CD4-positive, alpha-beta T cell treated with Interleukin-2 at 100 ng/mL for 4 hours (primary cell): ENCODE measurements at places on chromosomes 7 and 10.

- DNase-seq, result no peak
Measured at GRCh38 chr7:122706836-122707235, 4.1 kb upstream of the RNF148 start.

GRCh38 chr7:132117181-132117580 is 459.1 kb downstream of the PLXNA4 start:
- DNase-seq, result no peak

DNA sequence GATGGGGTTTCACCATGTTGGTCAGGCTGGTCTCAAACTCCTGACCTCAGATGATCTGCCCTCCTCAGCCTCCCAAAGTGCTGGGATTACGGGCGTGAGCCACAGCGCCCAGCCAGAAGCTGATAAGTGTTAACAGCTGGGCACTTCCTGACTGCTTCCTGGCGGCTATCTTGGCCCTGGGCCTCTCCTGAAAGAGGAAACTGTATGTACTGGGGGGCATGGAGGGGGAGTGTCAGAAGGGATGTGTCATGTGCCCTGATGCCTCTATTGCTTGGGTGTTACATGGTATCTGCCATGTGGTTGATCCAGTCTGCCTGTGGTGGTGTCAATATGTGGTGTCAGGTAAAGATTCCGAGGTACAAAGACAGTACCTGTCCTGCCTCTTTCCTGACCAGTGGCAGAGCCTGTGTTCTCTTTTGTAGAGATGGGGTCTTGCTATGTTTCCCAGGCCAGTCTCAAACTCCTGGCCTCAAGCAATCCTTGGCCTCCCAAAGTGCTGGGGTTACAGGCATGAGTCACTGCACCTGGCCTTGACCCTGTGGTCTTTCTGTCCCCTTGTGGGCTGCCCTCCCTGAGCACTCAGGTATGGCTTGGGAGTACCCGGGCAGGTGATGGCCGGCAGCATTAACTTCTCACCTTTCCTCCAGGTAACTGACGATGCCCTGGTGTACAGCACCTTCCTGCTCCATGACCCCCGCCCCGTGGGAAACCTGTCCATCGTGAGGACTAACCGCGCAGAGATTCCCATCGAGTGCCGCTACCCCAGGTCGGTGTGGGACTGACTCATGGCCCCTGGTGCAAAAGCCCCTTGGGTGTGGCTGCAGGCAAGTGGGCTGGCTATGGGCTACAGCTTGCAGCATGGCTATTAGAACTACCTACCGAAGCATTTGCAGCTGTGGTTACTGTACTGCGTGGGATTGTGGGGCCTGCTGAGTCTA is 4.4 kb downstream of the ZP3 start:
- DNase-seq, result no peak

DNA sequence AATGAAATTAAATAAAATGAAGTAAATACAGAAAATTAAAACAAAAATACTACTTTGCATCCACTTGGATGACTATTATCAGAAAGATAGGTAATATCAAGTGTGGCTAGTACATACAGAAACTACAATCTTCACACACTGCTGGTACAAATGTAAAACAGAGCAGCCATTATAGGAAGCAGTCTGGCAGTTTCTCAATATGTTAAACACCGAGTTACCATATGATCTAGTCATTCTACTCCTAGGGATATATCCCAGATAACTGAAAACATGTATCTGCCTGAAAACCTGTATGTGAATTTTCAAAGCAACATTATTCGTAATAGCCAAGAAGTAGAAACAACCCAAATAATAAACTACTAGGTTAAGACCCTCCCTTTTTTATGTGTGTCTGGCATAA is 33.4 kb downstream of the LARP4B start:
- DNase-seq, result no peak

DNA sequence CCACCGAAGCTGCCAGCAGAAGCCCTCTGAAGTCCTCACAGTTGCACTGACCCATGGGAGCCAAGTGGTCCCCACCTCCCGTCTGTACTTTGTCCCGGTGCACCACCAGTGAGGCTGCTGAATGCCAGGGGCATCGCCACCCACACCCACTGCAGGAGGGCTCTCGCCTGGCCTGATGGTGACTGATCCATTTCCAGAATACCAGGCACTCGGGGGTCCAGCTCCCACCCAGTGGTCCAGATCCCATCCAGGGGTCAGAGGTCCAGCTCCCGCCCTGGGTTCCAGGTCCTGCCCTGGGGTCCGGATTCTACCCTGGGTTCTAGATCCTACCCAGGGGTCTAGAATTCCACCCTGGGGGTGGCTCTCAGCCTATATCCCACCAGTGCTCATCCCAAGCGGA is 9.1 kb upstream of the JAKMIP3 start:
- DNase-seq, result no peak
